ENCODE measurements at places on chromosomes 3 and 15.

- no peak for DNase-seq
These were observed 105.8 kb downstream of the DHX30 start for GRCh38 chr3:47908744-47909143.

DNA sequence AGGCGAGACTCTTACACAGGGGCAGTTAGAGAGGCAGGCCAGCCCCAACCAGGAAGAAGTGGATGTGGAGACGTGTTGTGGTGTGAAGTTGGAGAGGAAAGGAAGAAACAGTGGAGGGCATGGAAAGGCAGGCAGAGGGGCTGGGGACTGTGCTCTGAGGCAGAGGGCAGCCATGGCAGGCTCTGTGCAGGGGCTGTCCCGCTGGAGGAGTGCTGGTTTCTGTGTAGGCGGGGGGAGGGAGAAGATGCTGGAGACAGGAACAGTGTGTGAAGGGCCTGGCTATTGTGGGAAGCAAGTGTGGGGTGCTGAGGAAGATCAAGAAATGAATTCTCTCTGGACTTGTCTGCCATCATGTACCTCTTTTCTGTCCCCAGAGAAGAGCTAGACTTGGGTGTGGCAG is 21.0 kb downstream of the SNAPC5 start:
- DNase-seq, result no peak

DNA sequence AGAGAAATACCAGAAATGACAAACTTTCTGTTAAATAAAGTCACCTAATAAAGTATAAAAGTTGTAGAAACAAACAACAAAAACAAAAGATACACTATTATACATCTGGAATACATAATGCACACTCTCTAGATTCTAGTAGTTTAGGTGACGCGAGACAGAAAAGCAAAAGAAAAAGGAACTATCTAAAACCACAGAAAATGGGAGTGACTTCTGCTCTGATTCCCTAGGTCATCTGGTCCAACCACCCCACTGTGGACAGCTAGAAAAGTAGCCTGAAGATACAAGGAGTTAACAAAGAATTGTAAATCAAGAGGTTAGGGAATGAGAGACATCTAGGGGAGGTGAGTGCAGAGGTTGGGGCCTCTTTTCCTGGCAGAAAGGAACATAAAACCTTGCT is 39.1 kb downstream of the DHX36 start:
- no peak for DNase-seq

DNA sequence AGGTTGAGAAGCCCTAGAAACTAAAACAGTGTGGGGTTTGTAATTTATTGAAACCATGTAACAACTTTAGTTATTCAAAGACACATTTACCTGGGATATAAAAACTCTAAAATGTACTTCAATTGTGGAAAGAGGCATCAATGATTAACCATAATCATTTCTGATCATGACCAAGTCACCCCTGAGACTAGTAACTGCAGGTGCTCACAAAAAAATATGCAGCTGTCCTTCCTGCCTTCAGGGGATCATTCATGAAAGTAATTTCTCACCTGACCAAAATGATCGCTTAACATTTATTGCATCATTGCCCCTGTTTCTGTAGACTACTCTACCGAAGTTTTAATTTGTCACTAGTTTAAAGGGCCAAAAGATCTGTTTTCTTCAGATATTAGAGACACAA is 9.0 kb downstream of the ACP3 start:
- no peak for DNase-seq

GRCh38 chr15:60695713-60696522 is 217.0 kb upstream of the ICE2 start:
- no peak for DNase-seq

- DNase-seq, result no peak
These were observed 135.8 kb downstream of the THSD4 start for GRCh38 chr15:71250936-71251583.

DNA sequence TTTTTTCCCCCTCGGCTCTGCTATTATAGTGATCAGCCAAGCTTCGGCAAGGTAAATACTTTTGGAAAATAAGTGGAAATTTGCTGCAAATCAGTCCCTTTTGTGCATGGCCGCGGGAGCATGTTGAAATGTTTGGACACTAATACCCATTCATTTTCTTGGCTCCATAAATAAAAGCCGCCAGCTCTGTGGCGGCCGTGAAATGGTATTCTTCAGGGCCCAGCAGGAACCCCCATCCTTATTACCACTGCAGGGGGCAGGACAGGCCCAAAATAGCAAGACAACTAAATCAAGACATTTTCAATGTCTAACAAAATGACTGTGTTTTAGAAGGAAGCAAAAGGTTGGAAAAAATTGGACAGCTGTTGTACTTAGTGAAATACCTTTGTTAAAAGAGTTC is 362.3 kb downstream of the NR2F2 start:
- no peak for DNase-seq

- no peak for DNase-seq
These were observed 240 bp downstream of the CFAP100 start for GRCh38 chr3:126394977-126395321.

DNA sequence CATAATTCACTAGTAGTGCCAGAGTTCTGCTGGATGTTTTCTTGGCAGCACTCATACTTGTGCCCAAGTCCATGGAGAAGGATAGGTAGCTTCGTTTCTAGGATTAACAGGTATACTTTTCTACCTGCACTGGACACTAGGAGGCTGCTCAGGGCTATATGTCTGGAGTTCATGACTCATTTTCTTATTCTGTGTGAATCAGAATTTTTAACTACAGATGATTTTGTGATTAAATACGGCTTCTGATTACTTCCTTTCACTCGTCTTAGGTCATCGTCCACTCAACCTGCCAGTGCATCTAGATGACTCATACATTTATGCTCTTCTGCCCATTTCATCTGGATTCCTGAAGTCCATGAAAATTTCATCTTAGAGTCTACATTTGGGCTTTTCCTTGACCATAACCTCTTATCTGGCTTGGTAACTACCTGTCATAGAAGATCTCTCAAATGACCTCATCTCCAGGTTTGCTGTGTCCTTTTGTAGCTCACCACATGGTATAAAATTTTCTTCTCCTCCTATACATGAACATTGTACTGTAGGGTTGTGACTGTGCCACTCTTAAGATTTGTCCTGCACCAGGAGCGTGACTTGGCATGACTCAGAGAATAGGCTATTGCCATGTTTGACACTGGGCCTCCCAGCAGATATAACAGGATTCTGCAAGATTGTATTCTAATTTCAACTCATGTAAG is 66.7 kb upstream of the GCSAM start:
- DNase-seq, result no peak

DNA sequence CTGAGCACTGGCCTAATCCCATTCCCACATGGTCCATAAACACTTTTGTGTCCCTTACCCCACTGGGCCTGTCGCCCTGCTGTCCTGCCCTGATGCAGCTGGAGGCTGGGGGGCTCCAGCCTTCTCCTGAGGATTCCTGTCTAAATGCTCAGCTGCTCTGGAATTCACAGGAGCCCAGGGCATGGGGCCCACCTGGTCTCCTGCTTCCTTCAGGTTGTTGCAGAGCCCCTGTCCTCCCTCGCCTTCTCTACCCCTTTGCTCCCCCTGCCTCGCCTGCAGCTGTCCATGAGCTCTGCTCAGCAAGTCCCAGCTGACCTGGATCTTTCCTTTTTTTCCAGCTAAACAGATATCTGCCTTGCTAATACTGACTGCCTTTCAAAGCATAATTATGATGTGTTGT is 286.9 kb downstream of the XXYLT1 start:
- DNase-seq, result no peak

GRCh38 chr15:77706482-77707244 is 74.0 kb upstream of the LINGO1 start:
- no peak for DNase-seq

- DNase-seq, result no peak
These were observed 684.3 kb upstream of the DPPA4 start for GRCh38 chr3:110021659-110022058.

DNA sequence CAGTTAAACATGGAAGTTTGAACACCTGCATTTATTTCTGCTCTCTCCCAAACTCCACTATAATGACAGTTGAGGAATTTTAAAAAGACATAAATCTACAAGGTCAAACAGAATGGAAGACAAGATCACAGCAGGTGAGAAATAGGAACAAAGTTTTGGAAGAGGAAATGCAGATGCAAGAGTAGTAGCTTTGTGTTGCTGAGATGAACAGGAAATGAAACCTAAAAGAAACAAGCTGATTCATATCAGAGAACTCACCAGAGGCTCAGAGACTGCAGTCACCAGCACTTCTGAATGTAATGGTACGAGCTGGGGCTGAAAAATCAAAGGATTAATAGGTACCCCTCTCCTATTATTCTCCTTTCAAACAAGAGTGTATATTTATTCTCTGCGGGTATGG is 459.9 kb downstream of the RAP2B start:
- DNase-seq, result no peak

GRCh38 chr15:98745650-98746374 is 97.5 kb downstream of the IGF1R start:
- no peak for DNase-seq

GRCh38 chr3:146503461-146504202 is 34.3 kb upstream of the PLSCR2 start:
- DNase-seq, result no peak

DNA sequence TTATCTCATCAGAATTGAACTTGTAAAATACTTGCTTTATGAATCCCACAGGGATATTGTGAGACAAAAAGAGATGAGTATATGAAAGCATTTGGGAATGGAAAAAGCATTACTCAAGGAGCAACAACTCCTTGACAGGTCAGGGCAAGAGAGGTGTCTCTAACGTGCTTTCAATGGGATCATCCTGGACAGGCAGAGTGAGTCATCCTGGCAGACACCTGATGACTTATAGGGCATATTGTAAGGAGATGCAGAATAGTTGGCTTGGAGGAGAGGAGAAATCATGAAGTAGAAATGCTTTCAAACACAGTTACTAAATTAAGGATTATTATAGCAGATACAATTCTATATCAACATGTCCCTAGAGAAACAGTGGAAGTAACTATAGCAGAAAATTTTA is 71.9 kb upstream of the THSD4 start:
- DNase-seq, result no peak

- no peak for DNase-seq
These were observed 4.8 kb downstream of the ADAMTSL3 start for GRCh38 chr15:83658430-83659416.

GRCh38 chr15:54481819-54482218 is 503.6 kb downstream of the UNC13C start:
- DNase-seq, result no peak

- DNase-seq, result peak; percentile 20
These were observed 77.2 kb downstream of the PPP2R3A start for GRCh38 chr3:136042608-136043221.

DNA sequence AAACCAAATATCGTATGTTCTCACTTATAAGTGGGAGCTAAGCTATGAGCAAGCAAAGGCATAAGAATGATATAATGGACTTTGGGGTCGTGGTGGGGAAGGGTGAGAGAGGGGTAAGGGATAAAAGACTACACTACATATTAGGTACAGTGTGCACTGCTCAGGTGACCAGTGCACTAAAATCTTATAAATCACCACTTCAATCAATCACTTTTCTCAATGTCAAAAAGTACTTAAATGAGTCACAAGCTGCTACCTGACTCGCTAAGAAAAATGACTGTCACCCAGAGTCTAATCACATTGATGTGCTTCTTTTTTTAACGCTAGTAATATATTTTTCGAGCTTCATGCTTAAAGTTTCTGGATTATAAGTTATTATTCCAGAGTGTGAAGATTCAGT is 95.5 kb downstream of the CBLB start:
- DNase-seq, result no peak

DNA sequence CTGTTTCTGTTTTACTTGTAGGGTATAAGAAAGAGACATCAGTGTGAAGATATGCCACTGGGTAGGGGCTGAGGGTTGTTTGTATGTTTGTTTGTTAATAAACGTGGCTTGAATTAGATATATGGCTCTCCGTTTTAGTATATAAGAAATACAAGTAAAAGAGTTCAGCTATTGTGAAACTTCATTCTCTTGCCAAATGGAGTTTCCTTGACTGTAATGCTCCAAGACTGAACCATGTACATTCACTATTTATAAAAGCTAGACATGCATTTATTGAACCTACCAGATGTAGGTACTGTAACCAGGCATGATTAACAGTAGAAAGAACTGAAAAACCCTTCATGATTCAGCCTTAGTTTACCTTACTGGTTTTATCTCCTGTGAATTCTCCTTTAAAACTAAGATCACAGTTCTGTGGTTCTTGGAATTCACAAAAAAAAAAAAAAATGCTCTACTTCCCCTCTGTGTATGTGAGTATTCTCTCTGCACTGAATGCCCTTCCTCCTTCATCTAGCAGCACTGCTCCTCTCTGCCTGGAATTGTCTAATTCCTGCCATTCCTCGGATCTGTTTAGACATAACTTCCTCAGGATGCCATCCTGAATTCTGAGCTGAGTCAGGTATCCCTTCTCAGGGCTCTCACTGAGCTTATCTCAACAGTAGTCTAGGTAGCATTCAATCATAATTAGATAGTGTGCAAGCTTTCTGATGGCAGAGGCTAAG is 504.4 kb downstream of the FHIT start:
- no peak for DNase-seq

DNA sequence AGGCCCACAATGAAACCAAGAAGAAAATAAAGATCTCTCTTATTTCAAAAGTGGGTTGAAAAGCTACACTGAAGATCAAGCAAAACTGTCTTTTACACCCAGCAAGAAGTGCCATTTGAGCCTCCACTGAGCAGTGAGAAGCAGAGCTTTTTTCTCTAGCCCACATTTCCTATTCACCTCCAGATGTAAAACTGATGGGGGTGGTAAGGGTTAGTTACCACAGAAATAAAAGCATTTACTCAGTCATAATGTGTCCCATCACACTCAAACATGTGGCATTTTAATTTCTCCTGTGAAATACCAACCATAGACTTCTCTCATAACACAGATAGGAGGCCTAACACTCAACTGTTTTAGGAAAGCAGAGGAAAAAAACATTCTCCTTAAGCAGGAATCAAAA is 21.0 kb downstream of the IFT57 start:
- DNase-seq, result no peak

- DNase-seq, result no peak
These were observed 301.8 kb upstream of the PDZRN3 start for GRCh38 chr3:73926360-73927202.

- no peak for DNase-seq
These were observed 36.5 kb downstream of the CORO2B start for GRCh38 chr15:68615301-68615700.

GRCh38 chr3:142779591-142779990 is 55.8 kb downstream of the TRPC1 start:
- DNase-seq, result no peak

DNA sequence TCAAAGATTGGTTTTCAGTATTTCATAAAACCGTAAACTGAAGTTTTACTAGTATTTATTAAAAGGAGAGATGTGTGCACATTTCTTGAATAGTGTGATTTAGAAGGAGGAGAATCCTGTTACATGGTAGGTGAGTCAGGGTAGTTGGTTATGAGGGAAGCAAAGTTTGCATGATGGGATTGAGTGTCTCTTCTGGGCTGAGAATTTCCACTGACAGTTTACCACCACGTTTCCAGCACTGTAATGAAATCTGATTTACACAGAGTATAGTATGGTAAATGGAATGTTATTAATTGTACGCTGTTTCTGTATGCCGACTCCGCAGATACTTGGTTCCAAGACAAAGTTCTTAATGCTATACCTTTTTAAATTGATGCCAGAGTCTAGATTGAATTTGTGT is 1.6 kb downstream of the NECTIN3 start:
- no peak for DNase-seq

Measured in NCI-H774 (cell line).